Posterior vena cava (tissue), 2 donors: ENCODE measurements at places on chromosomes 5 and 9. TPM values are rescaled to one million over a fixed set of nuclear protein-coding genes. Genes with fewer than 3 reads are reported as not detected.

DNA sequence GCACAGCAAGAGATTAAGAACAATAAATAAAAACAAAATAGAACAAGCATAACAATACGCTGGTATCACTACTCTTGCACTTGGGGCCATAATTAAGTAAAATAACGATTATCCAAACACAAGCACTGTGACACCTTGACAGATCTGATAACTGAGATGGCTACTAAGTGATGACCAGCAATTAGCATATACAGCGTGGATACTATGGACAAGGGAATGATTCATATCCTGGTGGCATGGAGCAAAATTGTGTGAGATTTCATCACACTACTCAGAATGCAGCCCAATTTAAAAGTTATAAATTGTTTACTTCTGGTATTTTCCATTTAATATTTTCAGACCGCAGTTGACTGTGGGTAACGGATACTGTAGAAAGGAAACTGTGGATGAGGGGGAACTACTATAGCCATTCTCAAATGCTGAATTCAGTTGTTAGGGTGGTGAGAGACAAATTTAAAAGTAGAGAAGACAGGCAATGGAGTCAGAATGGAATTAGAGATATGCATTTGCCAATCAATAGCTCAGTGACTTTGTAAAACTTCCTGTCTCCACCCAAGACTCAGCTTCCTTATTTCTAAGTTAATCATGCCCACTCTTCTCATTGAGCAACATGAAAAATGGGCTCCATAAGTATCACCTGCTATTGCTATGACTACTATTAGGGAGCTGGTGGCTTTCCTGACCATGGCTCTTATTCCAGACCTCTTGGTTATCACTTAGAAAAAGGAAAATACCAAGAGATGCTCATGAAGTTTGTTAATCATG is 300.8 kb downstream of the TRIM32 start:
- DNase-seq, result no peak

DNA sequence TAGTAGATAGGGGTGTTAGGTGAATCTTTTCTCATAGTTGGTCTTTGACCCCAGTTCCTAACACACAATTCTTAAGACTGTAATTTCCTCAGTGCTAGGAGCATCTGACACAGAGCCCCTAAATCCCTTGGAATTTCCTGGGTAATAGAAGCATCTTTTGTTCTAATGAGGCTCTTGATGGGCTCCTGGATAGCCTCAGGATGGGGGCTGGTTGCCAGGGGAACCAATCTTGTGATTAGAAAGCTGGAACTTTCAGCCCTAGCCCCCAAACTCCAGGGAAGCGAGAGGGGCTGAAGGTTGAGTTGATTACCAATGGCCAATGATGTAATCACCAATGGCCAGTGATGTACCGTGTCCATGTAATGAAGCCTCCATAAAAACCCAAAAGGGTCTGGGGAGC is 44.5 kb downstream of the CCDC125 start:
- no peak for DNase-seq

DNA sequence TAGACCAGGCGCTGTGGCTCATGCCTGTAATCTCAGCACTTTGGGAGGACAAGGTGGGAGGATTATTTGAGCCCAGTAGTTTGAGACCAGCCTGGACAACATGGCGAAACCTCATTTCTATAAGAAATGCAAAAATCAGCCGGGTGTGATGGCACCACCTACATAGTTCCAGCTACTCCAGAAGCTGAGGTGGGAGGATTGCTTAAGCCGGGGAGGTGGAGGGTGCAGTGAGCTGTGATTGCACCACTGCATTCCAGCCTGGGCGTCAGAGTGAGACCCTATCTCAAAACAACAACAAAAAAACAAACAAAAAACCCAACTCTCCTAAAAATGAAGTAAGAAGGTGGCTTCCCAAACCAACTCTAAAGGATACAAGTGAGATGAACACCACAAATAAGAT is 23.0 kb downstream of the IARS1 start:
- no peak for DNase-seq

DNA sequence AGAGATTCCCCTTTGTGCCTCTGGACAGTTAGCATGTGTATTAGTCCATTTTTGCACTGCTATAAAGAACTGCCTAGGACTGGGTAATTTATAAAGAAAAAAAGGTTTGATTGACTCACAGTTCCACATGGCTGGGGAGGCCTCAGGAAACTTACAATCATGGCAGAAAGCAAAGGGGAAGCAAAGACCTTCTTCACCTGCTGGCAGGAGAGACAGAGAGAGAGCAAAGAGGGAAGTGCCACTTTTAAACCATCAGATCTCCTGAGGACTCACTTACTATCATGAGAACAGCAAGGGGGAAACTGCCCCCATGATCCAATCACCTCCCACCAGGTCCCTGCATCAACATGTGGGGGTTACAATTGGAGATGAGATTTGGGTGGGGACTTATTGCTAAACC is 6.0 kb downstream of the CFAP90 start:
- DNase-seq, result no peak

GRCh38 chr9:134229466-134230091 is 65.2 kb upstream of the RNU6ATAC start:
- no peak for DNase-seq

BNC2 gene
- 61.2 TPM for total RNA-seq

DNA sequence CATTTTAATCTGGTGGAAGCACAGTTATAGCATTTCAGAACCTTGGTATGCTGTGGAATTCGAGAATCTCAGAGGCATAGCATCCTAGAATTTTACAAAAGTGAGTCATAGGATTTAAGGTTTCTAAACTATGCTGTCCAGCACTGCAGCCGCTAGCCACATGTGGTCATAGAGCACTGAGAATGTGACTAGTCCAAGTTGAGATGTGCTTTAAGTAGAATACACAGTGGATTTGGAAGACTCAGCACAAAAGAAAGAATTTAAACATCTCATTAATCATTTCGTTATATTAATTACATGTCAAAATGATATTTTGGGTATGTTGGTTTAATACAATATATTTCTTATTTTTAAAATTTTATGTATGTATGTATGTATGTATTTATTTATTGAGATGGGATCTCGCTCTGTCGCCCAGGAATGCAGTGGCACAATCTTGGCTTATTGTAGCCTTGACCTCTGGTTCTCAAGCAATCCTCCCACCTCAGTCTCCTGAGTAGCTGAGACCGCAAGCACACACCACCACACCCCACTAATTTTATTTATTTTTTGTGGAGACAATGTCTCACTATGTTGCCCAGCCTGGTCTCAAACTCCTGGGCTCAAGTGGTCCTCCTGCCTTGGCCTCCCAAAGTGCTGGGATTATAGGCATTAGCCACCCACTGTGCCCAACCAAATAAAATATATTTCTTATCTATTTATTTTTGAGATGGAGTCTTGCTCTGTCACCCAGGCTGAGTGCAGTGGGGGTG is 20.4 kb upstream of the RPS14 start:
- DNase-seq, result no peak
